ENCODE measurements at places on chromosomes 6 and 20.

DNA sequence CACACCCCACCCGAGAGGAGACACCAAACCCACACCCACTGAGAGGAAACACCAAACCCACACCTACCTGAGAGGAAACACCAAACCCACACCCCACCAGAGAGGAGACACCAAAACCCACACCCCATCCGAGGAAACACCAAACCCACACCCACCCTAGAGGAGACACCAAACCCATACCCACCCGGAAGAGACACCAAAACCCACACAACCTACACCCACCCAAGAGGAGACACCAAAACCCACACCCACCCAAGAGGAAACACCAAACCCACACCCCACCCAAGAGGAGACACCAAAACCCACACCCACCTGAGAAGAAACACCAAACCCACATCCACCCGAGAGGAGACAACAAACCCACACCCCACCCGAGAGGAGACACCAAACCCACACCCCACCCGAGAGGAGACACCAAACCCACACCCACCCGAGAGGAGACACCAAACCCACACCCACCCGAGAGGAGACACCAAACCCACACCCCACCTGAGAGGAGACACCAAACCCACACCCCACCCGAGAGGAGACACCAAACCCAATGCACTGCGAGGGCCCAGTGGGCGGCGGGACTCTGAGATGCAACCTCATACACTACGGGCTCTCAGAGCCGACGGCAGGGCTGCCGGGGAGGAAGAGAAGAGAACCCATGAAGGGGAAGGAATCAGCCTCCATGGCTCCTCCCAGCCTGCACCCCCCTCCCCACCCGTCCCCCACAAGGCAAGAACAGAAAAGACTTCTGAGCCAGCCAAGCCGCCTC lies 83.3 kb downstream of the TAF4 start:
- no peak for DNase-seq

DNA sequence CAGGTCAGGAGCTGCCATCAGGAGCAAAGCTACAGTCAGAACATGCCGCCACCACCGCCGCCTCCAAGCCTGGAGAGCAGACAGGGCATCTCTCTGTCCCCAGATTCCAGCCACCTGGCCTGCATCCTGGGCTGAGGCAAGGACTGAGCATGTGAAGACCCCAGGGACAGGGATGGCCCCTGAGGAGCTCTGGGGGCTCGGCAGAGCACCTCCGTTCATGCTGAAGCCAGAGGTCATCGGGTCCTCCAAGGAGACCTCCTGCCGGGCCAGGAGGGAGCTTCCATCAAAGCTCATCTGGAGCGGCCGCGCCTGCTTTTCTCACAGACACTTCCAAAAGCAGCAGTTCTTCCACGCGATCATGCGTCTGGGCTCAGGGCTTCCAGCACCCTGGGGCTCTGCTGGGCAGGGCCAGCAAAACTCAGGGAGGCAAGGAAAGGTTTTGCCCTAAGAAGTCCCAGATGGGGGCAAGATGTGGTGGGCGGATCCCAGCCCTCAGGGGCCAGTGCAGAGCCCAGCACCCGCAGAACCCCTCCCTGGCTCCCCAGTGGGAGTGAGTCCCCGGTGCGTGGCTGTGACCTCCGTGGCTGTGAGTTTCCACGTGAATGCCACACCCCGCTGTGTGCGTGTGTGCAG lies 138.4 kb downstream of the TAF4 start:
- DNase-seq = no peak

- no peak for DNase-seq
These were observed 17.7 kb downstream of the RAB22A start for GRCh38 chr20:58327211-58327610.

GRCh38 chr6:108798670-108799353 lies 49.4 kb upstream of the ARMC2 start:
- peak; percentile 41 for DNase-seq

DNA sequence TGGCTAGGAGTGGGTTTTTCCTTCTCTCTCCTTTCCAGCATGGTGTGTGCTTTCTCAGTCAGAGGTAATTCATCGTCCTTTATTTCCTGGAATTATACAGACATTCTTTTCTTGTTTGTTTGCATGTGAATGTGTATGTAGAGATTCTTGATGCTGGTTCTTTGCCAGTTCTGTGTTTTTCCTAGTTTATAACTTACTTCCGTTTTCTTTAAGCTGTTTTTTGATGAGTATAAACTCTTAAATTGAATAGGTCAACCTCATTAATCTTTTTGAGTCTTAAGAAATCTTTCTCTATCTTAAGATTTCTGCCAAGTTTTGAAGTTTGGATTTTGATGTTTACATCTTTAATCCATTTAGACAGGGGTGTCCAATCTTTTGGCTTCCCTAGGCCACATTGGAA lies 38.7 kb downstream of the IGF2R start:
- no peak for DNase-seq

DNA sequence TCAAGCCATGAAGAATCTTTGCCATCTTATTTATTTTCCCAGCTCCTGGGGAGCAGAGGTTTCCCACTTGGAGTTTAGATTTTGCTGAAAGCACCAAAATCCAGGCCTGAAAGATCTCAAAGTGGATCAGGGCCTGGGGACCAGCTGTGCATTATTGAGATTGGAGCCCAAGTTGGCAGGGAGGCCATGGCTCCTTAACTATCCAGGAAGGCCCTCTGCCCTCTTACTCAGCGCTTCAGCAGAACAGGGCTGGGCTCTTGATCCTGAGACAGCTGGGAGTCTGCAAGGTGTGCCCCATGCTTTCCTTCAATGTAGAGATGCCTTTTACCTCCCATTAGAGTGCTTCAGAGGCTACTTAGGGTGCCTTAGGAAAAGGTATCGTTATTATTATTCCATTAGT lies 24.6 kb downstream of the FOXO3 start:
- DNase-seq = no peak

DNA sequence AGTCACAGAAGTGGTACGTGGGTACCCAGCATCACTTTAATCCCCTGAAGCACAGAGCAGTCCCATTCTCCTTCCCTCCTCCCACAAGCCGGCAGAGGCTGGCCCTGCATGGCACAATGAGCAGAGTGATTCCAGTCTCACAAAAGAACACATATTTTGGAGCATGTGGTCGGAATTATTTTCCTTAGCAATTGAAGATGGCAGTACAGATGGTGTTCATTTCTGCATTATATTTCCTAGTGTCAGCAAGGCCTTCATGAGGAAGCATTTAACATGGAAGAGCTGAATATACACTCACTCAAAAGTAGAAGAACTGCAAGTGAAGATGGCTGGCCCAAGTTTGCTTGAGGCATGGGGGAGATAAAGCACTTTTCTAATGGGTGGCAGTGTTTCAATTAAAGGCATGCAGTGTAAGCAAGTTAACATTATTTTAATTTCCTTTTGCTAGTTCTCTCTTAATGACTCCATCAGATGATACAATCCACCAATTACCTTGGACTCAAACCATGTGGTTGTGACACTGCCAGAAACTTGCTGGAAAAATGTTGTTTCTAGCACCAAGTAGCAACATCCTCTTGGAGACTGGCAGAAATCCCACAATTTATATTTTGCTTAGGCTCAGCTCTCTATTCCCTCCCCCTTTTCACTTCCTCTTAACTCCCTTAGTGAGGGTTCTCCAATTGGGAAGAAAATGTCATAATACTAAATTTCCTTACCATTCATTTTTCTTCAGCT lies 74.4 kb downstream of the ARHGAP18 start:
- DNase-seq = no peak

GRCh38 chr6:7535498-7535897 lies 6.0 kb upstream of the DSP start:
- DNase-seq = no peak

GRCh38 chr6:41780551-41781365 lies at the start of gene PRICKLE4:
PRICKLE4 (plus strand) TSS chr6:41780782; CDS start chr6:41783474, 2,692 bp downstream.
- no peak for DNase-seq

- peak; percentile 35 for DNase-seq
These were observed 60.0 kb downstream of the PTPN1 start for GRCh38 chr20:50569864-50570836.

- DNase-seq = no peak
These were observed 60.7 kb upstream of the NXT1 start for GRCh38 chr20:23289724-23290395.

- DNase-seq = no peak
These were observed 736.4 kb upstream of the MARCKS start for GRCh38 chr6:113120582-113121285.

DNA sequence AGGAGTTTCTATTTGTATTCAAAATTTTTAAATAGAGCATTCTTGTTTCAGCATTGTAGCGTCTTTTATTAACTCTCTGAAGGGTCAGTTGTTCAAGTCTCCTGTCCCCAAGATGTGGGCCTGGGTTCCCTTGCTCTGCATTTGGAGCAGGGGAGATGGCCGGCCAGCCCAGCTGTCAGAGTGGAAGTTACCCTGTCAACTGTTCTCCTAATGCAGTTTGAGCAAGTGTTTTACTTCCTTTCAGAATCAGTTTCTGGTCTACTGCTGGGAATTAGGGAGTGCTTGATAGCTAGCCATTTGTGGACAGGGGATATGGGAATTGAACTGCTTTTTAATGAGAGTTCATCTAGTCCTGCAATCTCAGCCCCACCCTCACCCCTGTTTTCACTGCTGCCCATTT lies 116.6 kb downstream of the QKI start:
- no peak for DNase-seq

- DNase-seq = no peak
These were observed 227.4 kb downstream of the TMEM200A start for GRCh38 chr6:130593200-130593599.

GRCh38 chr20:37251825-37252477 lies 9.7 kb downstream of the GHRH start:
- DNase-seq = no peak

DNA sequence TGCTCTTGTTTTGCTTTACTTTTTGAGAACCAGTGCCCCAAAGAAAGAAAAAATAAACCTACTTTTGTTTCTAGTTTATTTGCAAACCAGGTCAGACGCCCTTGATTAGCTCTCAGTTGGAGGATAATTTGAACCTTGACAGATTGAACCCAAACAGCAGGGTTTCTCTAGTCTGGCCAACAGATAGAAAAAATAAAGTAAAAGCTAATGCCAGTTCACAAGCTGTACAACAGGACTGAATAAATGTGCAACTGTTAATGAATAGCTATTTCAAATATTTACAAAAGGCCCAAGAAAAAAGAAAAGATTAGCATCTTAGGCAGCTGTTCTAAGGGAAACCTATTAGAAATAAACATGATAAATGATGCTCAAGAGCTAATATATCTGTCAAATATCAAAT lies 331.8 kb downstream of the CDKAL1 start:
- DNase-seq = no peak

DNA sequence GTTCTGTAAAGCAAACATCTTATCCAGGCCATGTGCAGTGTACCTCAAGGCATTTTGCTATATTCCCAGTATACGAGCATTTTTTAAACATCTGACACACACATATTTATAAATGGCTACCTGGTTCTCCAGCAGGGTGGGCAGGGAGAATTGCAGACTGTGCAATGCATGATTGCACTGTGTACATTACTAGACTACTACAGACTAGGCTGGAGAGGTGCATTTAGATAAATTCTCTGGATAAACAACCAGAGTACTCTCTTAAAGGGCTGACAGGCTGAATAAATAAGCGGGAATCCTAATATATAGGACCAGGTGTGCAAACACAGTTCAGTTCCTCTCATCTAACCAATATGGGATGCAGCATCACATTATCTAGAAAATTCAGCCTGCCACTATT lies 428.3 kb upstream of the ARID1B start:
- DNase-seq = no peak

- DNase-seq = no peak
These were observed 627.7 kb downstream of the QKI start for GRCh38 chr6:164042212-164042611.

DNA sequence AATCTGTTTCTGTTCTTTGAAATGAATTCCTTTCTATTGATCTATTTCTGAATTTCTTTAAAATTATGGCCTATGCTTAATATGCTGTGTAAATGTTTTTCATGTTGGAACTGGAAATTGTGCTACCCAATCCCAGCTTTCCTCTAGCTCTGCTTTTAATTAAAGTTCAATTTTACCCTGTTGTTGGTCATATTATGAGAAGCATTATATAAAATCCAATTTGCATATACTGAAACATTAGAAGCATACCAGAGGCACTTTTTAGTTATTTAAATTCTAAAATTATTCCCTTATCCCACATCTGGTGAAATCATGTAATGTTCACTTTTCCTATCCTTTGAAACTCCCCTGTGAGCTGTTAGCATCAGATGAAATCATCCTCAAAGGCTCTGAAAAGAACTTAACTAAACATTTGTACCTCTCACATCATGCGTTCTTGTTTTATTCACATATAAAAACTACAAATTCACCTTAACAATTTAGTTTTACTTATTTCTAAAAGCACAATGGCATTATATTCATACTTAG lies 160.6 kb upstream of the COL21A1 start:
- DNase-seq = no peak

GRCh38 chr6:151170622-151171246 lies 69.0 kb upstream of the AKAP12 start:
- DNase-seq = no peak

DNA sequence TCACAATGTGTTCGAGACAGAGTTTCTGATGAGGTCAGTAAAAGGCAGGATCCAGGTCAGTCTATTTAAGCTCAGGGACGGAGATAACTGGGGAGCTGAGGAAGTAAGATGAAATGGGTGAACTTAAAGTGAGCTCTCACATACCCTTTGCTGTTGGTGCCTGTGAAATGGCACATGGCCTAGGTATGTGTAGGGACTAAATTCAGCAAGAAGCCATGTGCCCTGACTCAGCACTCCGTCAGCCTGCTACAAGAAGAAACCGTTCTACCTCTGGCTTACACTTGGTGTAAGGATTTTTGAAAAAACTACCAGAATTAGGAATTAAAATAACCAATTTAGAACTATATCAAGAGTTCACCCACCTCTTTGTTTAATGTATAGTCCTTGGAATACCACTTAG lies 41.1 kb upstream of the TRDN start:
- no peak for DNase-seq

- no peak for DNase-seq
These were observed 15.9 kb downstream of the ADRM1 start for GRCh38 chr20:62318400-62319345.

DNA sequence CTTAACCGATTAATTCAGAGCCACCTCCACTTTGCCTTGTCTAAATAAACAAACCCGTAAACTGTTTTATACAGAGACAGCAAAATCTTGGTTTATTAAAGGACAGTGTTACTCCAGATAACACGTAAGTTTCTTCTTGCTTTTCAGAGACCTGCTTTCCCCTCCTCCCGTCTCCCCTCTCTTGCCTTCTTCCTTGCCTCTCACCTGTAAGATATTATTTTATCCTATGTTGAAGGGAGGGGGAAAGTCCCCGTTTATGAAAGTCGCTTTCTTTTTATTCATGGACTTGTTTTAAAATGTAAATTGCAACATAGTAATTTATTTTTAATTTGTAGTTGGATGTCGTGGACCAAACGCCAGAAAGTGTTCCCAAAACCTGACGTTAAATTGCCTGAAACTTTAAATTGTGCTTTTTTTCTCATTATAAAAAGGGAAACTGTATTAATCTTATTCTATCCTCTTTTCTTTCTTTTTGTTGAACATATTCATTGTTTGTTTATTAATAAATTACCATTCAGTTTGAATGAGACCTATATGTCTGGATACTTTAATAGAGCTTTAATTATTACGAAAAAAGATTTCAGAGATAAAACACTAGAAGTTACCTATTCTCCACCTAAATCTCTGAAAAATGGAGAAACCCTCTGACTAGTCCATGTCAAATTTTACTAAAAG lies 2.7 kb downstream of the FOXC1 start:
- DNase-seq = no peak

Measured in activated CD8-positive, alpha-beta memory T cell treated with anti-CD3 and anti-CD28 coated beads, Interleukin-2, amount 50 U/mL, for 4 hours (primary cell).